ENCODE measurements at places on chromosomes 3 and 15.
A peak's percentile ranks its signal among the peaks of the same experiment; 100 is the strongest.

DNA sequence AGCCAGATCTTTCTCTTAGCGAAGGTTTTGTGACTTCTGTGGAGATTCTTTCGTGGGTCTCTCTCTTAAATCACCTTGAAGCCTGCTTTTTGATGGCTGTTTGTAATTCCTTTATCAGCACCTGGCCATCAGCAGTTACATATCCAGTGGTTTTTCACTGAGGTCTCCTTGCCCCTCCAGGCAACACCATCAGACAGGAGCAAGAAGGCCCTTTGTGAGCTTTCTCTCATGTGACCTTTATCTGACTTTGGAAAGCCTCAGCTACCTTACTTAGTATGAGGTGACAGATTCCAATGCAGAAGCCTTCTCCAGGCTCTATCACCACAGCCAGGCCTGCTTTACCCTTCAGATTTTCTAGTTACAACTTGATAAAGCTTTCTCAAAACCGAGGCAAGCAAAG lies 30.0 kb upstream of the P3H2 start:
- DNase-seq, result no peak

GRCh38 chr3:29525254-29525881 lies 244.5 kb downstream of the RBMS3 start:
- DNase-seq, result no peak

GRCh38 chr15:91482799-91483198 lies 370.7 kb upstream of the SLCO3A1 start:
- DNase-seq, result no peak

DNA sequence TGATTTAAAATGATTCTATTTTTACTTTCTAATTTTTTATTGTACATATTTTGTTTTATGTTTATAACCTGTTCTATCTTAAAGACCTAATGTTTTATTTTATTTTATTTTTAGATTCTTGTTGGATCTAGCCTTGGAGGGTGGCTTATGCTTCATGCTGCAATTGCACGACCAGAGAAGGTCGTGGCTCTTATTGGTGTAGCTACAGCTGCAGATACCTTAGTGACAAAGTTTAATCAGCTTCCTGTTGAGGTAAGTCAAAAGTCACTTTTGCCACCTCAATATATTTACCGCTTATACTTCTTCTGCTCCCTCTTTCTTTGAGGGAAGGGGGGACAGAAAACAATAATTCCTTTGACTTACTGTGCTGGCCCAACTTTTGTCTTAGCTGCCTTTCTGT lies 8.0 kb downstream of the ABHD10 start:
- DNase-seq, result no peak

- no peak for DNase-seq
Observed at GRCh38 chr3:135915206-135915605, 50.3 kb upstream of the PPP2R3A start.

DNA sequence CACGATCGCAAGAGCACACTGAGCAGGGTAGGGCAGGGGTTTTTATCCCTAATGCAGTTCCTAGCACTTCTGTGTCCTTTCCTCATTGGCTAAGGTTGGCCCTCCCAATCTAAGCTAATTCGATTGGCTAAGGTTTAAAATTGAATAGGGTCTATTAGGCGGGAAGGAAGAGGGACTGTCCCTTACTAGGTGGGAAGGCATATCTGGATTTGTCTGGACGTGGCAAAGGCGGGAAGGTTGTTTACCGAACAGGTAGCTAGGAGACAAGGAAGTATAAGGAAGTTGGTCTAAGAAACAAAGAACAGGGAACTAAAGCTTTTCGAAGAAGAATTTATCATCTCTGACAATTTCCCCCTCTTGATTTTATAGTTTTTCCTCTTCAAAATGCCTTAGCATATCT lies 24.8 kb upstream of the ATG7 start:
- DNase-seq, result no peak

GRCh38 chr15:69612112-69612511 lies 159.5 kb downstream of the RPLP1 start:
- no peak for DNase-seq

DNA sequence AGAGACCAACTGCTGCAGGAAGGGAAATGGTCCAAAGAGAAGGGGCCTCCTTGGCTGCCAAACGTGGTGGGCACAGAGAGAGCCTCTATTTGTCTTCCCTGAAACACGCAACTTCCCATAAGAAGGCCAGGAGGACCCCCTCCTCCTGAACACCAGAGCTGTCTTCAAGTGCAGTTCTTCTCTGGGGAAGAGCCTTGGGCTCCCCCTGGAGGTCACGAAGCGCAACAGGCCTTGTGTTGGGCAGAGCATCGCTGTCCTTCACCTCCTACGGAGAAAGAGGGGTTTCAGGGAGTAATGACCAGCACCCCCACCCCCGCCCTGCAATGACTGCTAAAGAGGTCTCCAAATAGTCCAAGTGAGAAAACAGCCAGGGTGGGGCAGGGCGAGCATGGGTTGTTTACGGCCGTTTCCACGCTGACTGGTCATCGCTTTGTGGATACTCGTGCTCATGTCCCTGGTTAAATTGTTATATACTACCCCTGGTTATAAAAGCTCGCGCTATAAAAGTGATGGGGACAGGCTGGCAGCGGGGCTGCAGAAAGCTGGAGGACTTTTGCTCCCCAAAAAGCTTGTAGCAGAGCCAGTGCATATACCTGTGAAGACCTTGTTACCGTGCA lies 397.5 kb upstream of the ATP10A start:
- no peak for DNase-seq

- DNase-seq, result peak; percentile 79
Observed at GRCh38 chr3:58433400-58434167, at the start of gene PDHB. TSS of gene PDHB (minus strand) at chr3:58433832. CDS start at chr3:58433809, 23 bp downstream.

DNA sequence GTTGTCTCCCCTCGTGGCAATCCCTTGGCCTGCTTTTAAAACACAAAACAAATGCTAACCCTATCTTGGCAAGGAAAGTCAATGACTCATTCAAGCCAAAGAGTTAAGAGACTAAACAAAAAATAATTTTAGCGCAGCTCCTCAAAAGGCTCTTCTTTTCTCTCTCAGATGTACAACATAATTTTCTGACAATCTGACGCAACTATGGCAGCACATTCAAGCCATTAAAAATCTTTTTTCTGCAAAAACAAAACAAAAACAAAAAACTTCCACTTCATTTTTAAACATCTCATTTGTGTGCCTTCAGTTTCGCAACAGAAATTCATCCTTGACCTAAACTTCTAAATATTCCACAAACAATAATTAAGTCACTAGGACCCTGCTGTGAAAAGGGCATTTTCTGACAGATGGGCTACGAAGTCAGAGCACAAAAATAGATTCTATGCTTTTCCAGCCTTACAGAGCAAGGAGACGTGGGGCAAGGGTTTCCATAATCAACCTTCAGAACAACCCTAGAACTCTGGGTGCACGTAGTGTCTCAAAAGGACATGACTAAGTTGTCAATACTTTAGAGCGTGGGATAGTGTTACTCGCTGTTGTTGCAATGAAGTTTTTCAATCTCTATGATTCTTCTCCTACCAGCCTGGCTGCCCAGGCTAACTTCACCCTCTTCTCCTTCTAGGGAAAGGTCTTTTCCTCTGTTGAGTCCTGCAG lies 84.3 kb downstream of the MB21D2 start:
- DNase-seq, result no peak

GRCh38 chr3:128173849-128174248 lies 20.6 kb downstream of the EEFSEC start:
- no peak for DNase-seq

DNA sequence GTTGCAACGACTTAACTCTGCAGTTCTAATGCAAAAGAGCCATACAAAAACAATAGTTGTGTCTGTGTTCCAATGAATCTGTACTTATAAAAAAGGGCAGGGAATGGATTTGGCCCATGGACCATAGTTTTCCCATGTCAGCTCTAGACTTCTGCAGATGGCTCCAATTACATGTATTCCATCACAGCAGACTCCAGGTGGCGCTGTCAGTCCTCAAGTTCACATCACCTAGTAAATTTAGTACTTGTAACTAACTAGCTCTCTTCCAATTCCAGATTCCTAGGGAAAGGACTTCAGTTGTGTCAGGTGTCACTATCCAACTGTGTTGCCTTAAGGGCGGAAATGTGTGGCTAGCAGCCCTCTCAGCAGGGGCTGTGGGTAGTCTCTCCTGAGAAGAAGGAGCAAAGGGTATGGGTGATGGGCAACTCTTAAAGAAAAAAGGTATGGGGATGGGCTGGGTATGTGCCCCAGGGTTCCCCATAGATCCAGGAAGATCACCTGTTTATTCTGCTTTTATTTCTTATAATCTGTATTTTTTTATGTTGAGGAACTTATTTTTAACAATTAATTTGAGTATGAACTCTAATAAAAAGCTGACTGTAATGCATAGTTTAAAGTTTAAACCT lies 36.2 kb downstream of the BBS4 start:
- peak; percentile 60 for DNase-seq

DNA sequence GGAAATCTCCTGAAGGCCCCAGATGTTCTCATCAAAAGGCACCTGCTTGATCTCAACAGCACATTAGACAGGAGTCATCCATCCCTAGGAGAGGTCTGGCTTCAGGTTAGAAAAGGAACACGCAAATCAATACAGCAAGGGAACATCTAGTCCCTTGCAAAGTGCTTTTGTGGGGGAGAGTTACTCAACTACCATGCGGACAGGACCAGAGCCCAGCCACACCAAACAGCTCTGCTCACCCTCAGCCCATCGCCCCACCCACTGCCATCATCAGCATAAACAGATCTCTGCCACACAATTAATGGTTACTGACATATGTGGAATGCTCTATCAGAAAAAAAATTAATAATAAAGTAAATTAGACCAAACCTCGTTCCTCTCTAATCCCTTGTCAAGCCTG lies 85.6 kb downstream of the MYLK start:
- no peak for DNase-seq

DNA sequence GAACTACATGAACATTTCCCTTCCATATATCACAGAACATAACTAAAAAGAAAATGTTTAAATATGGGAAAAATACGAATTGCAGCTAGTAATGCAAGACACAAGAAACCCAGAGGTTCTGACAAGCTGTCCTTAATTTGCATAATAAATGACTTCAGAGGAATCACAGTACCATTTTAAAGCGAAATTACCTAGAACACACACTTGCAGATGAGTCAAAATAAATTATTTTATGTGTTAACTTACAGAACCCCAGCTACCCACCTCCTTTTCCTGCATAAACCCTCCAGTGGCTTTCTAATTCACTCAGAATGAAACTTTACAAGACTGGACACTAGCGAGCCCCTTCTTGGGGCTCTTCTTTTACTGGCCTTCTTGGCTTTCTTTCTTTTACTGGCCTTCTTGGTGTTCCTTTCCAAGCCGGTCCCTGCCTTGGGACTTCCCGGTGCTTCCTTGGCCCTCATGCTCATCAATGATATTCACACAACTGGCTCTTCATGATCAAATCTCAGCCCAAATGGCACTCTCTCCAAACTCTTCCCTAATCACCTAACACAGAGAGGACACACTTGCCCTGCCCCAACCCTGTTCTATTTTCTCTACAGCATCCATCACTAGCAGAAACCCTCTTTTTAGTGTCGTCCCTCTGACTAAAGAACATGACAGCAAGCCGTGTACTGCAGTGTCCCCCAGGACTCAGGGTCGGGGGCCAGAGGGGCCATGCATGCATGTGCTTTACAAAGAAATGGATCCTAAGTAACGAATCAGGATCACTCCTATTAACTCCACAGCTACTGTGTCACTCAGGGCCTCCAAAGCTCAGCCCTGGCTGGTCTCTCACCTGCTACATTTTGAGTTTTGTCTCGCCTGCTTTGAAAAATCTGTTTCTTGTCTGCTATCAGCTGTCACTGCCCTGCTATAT lies 4.8 kb downstream of the CHSY1 start:
- no peak for DNase-seq

DNA sequence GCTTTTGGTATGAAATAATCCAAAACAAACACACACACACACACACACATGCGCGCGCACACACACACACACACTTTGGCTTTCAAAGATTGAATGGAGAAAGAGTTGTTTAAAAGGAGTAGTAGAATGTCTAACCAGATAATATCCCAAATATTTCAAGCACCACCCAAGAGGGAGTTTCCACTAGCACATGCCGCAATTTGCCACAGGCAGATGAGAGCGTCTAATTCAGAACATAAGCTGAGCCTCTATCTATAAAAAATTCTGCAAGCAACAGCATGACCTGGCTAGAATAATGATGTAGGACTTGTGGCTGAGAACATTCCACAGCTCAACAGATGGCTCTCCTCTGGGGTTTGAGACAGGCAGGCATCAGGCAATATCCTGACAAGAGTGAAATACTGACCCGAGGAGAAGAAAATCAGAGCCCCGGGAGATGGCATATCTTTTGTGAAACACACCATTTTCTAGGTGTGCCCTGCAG lies 302.5 kb upstream of the GADL1 start:
- no peak for DNase-seq

GRCh38 chr15:71273731-71274447 lies 158.6 kb downstream of the THSD4 start:
- DNase-seq, result no peak

DNA sequence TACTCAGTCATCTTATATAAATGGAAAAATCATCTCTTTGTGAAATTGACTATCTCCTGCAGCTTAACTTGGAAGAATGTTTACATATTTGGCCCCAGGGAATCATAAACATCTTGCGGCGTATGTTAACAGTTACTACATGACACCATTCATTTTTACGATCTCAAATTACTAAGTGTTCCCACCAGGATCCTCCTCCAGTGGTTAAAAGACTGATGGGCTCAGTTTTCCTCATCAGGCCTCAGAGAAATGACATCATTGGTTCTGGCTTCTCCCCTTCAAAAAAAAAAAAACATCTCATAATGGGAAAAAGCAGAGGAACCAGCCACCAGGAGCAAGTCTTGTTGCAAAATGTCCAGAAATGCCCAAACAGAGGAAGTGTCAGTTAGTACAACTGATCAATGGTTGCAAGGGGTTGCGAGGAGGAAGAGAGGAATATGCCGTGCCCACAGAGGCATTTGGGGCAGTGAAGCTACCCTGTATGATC lies 70.5 kb upstream of the LIPC start:
- DNase-seq, result no peak

DNA sequence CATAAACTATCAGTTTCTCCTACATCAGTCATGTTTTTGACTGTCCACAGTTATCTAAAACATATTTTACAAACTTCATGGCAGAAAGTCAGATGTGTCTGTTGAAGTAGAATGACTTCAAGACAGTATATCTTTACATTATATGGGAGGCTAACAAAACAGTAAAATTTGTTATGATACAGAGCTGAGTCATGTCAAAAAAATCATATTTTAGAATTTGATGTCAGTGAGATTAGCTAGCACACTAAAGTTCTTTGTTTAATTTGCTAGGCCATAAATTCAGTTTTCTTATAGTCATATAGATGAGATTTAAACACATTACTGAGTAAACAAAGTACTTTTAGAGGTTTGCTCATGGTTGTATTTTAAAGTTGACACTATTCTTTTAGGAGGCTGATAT lies 80.3 kb upstream of the IGSF10 start:
- no peak for DNase-seq

- no peak for DNase-seq
Observed at GRCh38 chr3:99365396-99365795, 273.0 kb upstream of the COL8A1 start.
